ENCODE measurements at places on chromosomes 12 and 14. TPM values are rescaled to one million over a fixed set of nuclear protein-coding genes. Genes with fewer than 3 reads are reported as not detected.

GRCh38 chr12:40976546-40976945, 211.6 kb upstream of the PDZRN4 start:
- H3K27ac ChIP-seq = no peak overlapping the region
- no peak overlapping the region for H3K4me3 ChIP-seq
- no peak for DNase-seq
- no peaks in the 10 kb centered on the region for H3K36me3 ChIP-seq
- peaks cover 6% of the 10 kb centered on the region for H3K27me3 ChIP-seq
- peaks cover 2% of the 10 kb centered on the region for H3K4me1 ChIP-seq

- H3K36me3 ChIP-seq = peaks cover 8% of the 10 kb centered on the region
- no peaks in the 10 kb centered on the region for H3K27me3 ChIP-seq
- DNase-seq = no peak
- H3K4me3 ChIP-seq = no peak overlapping the region
- H3K4me1 ChIP-seq = peaks cover 22% of the 10 kb centered on the region
Measured at GRCh38 chr12:22682663-22683062, 57.7 kb downstream of the ETNK1 start.

- H3K4me3 ChIP-seq = no peak overlapping the region
- no peaks in the 10 kb centered on the region for H3K27me3 ChIP-seq
- no peak for DNase-seq
Measured at GRCh38 chr12:92794814-92795213, 92.0 kb downstream of the PLEKHG7 start.

DNA sequence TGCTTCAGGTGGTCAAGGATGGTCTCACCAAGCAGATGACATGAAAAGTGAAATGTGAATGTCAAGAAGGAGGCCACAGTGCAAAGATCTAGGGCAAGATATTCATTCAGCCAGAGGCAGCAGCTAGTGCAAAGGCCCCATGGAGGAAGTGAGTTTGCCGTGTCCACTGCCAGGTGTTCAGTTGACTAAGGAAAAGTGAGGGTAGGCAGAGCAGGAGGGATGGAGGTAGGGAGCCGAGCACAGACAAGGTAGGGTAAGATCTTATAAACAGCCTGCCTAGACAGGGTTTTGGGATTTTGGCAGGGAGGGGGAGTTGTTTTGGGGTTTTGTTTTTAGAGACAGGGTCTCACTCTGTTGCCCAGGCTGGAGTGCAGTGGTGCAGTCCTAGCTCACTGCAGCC, 11.9 kb downstream of the PPP2R5C start:
- no peaks in the 10 kb centered on the region for H3K27me3 ChIP-seq
- peak overlapping the region; percentile 88 for H3K27ac ChIP-seq
- H3K36me3 ChIP-seq = peaks cover 2% of the 10 kb centered on the region

DNA sequence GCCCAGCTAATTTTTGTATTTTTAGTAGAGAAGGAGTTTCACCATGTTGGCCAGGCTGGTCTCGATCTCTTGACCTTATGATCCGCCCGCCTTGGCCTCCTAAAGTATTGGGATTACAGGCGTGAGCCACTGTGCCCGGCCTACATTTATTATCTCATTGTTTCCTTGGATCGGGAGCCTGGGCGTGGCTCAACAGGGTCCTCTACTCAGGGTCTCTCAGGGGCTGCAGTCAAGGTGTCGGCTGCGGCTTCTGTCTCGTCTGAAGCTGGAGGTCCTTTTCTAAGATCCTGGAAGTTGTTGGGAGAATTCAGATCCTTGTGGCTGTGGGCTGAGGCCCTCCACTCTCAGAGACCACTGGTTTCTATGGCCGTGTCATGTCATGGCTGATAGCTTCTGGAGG, 65.5 kb upstream of the SCN8A start:
- peaks cover 18% of the 10 kb centered on the region for H3K27me3 ChIP-seq
- H3K27ac ChIP-seq = no peak overlapping the region
- peaks cover 3% of the 10 kb centered on the region for H3K4me1 ChIP-seq
- no peaks in the 10 kb centered on the region for H3K36me3 ChIP-seq
- DNase-seq = no peak
- H3K4me3 ChIP-seq = no peak overlapping the region

DNA sequence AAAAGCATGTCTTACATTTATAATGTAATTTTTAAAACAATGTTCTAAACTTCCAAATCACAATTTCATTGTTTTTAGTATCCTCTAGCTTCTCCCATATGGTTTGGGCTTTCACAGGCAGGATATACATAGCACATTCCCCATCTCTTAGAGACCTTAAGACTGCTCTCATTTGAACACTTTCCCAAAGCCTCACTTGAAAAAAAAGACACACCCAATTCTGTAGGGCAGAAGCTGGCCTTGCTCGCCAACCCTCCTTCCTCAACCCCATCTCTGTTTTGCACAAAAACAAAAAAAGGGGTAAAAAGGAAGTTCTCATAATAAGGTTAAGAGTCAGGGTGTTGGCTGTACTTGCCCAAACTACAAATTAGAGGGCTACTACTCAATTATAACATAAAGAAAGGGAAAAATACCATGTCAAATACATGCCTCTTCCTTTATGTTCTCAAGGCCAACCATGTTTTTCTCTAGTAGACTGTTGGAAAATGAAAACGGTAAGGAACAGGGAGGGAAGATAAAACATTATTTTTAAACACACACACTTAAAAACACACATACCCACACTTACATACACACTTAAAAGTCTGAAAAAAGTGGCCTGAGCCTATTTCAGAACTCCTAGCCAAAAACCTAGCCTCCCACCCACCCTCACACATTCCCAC, 9.9 kb upstream of the KANSL2 start:
- peaks cover 12% of the 10 kb centered on the region for H3K36me3 ChIP-seq
- peak overlapping the region; percentile 67 for H3K27ac ChIP-seq
- H3K4me3 ChIP-seq = no peak overlapping the region
- peaks cover 4% of the 10 kb centered on the region for H3K4me1 ChIP-seq
- DNase-seq = no peak

DNA sequence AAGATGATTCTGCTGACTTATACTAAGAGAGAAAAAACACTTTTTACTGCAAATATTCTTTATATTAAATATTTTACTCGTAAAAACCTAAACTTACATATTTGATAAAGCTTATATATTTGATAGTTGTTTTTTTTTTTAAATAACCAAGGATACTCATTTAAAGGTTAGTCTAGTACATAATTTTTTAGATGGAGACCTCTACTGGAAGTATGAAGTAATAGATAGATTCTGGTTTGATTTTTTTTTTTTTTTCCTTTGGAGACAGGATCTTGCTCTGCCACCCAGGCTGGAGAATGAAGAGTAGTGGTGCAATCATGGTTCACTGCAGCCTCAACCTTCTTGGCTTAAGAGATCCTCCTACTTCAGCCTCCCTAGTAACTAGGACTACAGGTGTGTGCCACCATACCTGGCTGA, 16.4 kb downstream of the ARID2 start:
- no peaks in the 10 kb centered on the region for H3K36me3 ChIP-seq
- H3K4me3 ChIP-seq = no peak overlapping the region
- H3K27ac ChIP-seq = no peak overlapping the region
- peaks cover 24% of the 10 kb centered on the region for H3K4me1 ChIP-seq
- H3K27me3 ChIP-seq = no peaks in the 10 kb centered on the region

DNA sequence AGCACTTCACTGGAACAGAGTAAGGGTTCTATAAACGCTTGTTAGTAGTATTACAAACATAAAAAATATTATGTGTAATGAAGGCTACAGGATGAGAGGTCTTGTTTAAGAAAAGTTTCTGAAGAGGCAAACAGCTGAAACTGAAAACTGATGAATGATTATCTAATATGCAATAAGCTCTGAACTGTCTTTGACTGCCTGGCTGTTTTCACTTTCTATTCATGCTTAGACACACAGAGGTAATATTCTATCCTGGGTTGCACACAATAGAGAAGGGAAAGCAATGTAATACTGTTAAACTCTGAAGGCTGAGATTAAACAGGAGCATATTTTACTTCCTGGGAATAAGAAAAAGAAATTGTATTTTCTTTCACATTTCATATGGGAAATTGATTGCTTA, 251.3 kb downstream of the ALX1 start:
- DNase-seq = no peak
- no peaks in the 10 kb centered on the region for H3K4me1 ChIP-seq
- no peaks in the 10 kb centered on the region for H3K27me3 ChIP-seq

GRCh38 chr12:118126119-118126757, 9.7 kb upstream of the PEBP1 start:
- DNase-seq = no peak
- no peaks in the 10 kb centered on the region for H3K27me3 ChIP-seq
- H3K4me3 ChIP-seq = no peak overlapping the region
- no peaks in the 10 kb centered on the region for H3K4me1 ChIP-seq

DNA sequence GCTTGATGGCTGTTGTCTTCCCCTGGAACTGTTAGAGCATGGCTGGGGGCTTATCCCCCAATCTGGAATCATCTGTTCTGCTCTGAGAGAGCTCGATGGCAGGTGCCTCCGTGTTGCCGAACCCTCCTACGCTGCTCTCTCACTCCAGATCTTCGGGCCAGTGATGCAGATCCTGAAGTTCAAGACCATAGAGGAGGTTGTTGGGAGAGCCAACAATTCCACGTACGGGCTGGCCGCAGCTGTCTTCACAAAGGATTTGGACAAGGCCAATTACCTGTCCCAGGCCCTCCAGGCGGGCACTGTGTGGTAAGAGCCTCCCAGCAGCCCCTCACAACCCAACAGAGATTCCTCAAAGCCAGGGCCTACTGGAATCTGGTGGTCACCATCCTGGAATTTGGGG, 33.0 kb downstream of the ALDH2 start:
- no peaks in the 10 kb centered on the region for H3K4me1 ChIP-seq
- no peaks in the 10 kb centered on the region for H3K27me3 ChIP-seq
- H3K27ac ChIP-seq = no peak overlapping the region
- no peak for DNase-seq
- H3K4me3 ChIP-seq = no peak overlapping the region

DNA sequence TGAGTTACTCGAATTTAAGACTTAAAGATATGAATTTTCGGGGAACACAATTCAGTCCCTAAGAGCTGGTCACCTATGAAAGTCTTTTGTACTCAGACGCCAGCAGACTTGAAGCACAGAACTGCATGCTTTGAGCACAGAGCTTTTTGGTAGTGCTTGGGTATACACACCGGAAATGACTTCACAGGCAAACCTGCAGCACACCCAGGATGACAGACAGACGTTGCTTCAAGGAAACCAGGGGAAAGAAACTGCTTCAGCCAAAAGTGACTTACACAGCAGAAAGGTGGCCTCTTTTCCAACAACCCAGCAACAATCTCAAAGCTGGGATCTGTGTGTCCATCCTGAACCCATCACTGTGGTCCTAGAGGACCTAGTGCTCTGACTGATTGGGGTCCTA, 975.1 kb downstream of the AACS start:
- H3K27ac ChIP-seq = no peak overlapping the region
- H3K4me1 ChIP-seq = no peaks in the 10 kb centered on the region
- H3K36me3 ChIP-seq = no peaks in the 10 kb centered on the region
- DNase-seq = no peak

DNA sequence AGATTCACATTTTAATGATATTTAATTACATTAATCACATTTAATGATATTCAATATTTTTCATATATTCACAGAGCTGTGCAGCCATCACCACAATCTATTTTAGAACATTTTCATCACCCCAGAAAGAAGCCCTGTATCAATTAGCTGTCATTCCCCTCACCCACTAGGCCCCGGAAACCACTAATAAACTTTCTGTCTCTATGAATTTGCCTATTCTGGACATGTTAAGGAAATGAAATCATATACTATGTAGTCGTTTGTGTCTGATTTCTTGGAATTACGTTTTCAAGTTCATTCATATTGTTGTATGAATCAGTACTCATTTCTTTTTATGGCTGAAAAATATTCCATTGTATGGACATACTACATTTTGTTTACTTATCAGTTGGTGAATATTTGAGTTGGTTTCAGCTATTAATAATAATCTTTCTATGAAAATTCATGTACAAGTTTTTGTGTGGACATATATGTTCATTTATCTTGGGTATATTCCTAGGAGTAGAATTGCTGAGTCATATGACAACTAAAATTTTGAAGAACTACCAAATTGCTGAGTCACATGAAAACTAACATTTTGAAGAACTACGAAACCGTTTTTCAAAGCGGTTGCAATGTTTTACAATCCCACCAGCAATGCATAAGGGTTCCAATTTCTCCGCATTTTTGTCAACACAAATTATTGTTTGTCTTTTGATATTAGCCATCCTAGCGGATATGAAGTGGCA, 11.7 kb upstream of the OTOGL start:
- peaks cover 4% of the 10 kb centered on the region for H3K4me1 ChIP-seq
- no peak overlapping the region for H3K27ac ChIP-seq
- H3K36me3 ChIP-seq = no peaks in the 10 kb centered on the region
- no peaks in the 10 kb centered on the region for H3K27me3 ChIP-seq
- no peak for DNase-seq

Gene NUDT14
- 10.8 TPM for total RNA-seq

Gene SDR9C7
- total RNA-seq = not detected
